ENCODE measurements at places on chromosomes 3 and 15.

- DNase-seq = no peak
Observed at GRCh38 chr3:172101107-172101506, 61.7 kb downstream of the FNDC3B start.

- DNase-seq = peak; percentile 11
Observed at GRCh38 chr3:57709559-57709958, 16.7 kb upstream of the DENND6A start.

- DNase-seq = no peak
Observed at GRCh38 chr3:42712688-42713372, 10.2 kb upstream of the HHATL start.

DNA sequence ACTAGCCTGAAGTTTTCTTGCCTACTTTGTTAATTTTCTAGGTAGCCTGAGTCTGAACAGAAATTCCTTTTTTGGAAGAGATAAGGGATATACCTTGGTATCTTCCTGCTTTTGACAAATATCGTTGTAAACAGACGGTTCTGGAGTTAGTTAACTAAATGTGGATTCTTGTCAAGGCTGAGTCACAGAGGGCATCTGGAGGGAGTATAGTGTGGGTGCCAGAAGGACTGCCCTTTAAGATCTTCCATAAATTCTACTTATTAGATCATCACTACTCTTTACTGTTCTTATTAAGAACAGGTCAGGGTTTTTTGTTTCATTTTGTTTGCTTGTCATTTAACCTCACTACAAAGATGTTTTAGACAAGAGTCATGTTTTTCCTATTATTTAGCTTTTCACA, 125.3 kb upstream of the SKOR1 start:
- DNase-seq = peak; percentile 69

DNA sequence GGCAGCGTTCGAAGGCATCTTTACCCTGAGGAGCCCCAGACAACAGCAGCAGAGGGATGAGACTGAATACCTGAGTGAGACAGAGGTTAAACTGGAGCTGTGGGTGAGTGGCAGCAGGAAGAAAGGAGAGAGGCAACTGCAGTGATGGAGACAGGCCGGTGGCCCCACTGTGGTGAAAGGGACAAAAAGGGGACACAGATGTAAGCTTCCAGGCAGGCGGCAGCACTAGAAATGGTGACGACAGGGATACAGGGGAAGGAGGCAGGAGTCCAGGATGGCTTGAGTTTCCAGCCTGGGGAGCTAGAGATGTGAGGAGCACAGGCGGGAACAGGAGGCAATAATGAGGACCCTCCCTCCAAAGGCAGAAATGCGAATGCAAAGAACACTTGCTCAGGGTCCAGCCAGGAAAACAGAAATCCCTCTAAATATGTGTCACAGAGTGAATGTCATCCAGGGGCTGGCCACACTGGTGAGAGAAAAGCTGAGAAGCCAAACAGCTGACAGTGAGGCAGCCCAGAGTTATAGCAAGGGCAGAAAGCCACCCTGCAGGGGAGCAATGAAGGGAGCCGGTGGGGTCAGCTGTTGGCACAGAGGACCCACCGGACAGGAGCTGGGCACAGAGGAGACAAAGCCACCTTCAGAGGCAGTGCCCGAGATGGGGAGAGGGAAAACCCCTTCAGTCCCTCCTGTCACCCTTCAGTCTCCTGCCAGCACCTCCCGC, 70.1 kb downstream of the TBC1D2B start:
- no peak for DNase-seq

- DNase-seq = no peak
Observed at GRCh38 chr3:46710229-46710628, 7.4 kb downstream of the PRSS50 start.

DNA sequence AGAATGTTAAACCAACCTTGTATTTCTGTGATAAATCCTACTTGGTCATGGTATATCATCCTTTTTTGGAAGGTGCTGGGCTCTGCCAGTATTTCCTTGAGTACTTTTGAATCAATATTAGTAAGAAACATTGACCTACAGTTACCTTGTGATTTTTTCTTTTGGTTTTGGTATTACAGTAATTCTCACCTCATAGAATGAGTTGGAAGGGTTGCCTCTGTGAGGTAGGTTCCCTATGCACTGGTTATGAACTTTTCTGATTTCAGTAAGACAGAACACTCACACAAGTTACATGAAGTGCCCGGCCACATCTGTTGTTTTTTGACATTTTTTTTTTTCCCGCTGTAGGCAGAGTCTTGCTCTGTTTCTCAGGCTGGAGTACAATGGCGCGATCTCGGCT, 20.0 kb downstream of the PCCB start:
- DNase-seq = no peak

DNA sequence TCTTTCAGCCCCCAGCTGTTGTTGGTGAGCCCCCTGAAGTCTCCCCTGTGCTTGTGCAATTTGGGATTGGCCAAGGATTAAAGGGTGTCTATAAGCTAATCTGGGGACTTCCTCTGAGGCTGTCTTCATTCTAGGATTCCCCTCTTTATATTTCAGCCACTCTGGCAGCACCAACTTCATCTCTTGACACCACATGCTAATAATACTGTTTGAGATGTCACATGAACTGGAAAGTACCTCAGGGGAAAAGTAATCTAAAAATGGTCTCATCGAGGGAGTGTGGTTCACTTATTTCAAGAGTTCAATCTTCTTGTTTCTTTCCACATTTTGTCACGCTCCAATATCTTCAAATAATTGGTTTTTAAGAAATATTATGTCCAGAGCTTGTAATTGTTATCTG, 279.2 kb upstream of the TMC3 start:
- DNase-seq = no peak

- DNase-seq = no peak
Observed at GRCh38 chr15:65937054-65937453, 67.8 kb downstream of the RAB11A start.

- DNase-seq = no peak
Observed at GRCh38 chr15:61835029-61835428, 225.2 kb downstream of the VPS13C start.

DNA sequence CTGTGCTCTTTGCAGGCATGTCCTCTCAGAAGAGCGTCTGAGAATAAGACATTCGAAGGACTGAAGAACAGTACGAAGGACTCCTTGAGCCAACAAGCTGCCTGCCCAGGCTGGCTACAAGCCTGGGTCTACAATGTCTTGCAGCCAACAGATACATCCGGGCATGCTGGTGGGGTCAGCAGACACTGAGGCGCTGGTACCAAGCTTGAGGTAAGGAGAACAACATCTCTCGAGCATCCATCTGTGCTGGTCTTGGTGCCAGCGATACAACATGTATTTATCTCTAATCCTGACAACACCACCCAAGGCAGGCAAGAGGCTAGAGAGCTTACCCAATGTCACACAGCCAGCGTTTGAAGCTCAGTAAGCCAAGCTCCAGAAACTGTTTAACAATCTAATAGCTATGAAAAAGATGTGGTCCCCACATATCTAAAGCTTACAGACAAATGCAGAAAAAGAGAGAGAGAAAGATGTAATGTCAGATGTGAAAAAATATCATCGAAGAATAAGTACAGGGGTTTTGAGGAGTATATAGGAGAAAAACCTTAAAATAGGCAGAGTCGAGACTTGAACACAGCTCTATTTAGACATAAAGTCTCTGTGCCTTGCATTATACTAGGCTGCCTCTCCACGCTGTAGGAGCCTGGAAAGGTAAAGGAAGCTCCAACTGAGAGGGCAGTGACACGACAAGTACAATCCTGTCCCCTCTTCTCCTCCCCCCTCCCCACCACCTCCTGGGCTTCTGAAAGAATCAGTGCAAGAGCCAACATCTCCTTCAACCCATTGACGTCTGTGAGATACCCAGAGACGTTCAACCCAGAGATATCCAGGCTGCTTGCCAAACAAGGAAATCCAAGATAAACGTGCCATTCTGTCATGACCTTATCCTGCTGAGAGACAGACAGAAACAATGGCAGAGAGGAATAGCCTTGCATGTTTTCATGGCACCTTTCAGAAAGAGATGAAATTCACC, 39.4 kb downstream of the WWTR1 start:
- DNase-seq = no peak

DNA sequence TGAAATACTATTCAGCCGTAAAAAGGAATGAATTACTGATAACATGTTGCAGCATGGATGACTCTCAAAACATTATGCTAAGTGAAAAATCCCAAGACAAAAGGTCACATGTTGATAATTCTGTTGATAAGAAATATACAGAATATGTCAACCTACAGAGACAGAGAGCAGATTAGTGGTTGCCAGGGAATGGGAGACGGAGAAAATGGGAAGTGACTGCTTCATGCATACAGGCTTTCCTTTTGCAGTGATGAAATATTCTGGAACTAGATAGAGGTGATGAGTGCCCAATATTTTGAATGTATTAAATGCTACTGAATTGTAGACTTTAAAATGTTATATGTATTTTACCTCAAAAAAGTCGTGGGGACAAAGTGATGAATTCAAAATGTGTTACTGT, 56.2 kb downstream of the ABHD2 start:
- DNase-seq = no peak

DNA sequence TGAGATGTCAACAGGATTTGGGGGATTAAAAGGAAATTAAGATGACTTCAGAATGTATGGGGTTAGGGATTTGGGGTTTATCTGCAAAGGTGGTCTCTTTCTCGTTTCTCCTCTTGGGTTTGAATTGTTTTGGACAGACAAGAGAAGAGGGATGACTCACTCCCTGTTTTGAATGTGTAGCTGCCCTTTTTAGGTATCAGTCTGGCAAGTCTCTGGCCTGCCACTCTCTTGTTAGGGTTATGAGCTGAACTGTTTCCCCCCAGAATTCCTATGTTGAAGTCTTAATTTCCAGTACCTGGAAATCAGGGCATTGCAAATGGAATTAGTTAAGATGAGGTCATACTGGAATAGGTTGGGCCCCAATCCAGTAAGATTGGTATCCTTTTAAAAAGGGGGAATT, 291.7 kb downstream of the MEX3B start:
- DNase-seq = no peak

DNA sequence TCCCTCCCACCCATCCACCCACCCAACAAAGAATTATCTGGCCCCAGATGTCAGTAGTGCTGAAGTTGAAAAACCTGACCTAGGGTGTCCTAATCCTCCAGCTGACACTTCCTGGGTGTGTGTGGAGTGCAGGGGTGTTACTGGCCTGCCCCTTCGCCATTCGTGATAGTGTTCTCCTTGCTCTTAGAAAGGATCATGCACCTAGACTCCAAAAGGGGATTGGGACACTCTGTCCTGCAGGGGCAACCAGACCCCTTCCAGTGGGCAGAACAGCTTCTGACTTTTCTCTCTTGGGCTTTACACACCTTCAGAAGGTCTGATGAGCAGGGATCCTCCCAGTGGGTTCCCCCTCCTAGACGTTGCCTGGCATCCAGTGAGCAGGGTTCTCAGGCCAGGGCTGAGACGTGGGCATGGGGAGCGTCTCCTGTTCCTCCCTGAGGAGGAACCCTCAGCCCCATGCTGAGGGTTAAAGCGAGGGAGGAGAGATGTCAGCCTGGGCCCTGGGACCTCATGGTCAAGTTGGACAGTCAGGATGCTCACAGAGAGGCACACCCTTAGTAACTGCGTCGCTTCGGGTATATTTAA, 75.0 kb downstream of the AAGAB start:
- DNase-seq = no peak

DNA sequence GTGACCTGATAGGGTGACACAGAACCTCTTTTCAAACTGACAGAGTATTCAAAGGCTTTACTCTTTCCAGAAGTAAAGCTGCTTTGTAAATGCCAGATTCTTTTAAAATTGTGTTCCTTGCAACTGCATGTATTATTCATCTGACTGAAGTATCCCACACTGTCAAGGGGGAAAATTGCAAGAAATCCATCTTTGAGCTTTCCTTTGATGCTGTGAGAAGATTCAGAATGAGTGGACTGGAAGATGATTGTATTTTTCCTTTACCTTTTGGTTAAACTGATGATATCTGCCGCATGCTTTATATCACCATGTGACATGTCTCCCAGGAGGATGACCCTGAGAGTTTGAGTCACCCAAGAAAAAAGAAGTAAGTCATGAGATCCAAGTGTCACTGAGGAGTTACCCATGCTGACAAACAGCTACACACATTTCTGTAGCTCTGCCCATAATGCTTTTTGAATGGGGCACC, 250.8 kb upstream of the CBLB start:
- DNase-seq = peak; percentile 72

DNA sequence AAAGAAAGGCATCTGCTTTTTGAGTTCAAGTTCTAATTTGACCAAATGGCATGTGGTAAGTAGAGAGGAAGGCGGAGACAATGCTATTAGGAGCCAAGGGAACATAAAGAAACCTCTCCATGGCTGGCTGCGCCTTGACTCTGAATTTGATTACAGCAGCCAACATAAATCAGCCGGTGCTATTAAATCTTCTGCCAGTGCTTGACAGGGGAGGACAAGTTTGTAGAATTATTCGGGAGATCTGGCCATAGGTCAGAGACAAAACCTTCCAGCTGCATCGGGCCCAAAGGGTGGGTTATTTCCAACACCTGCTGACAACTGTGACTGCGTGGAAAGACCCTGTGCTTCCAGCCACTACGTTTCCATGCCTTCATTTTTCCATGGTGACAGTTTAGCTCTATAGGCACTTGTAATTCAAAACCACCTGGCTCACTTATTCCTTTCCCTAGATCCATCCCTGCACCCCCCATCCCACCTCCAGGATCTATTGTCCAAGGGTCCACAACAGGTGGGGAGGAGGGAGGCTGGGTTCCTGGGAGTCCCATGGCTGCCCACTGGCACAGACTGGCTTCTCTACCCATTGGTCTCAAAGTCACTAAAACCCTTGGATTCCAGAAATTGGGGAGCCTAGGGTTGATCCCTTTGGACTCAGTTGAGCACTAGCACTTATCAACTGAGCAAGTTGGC, 15.9 kb downstream of the COLQ start:
- DNase-seq = no peak

All from EH (cell line).